ENCODE measurements at places on chromosomes 6 and 20. TPM values are rescaled to one million over a fixed set of nuclear protein-coding genes. Genes with fewer than 3 reads are reported as not detected.

DNA sequence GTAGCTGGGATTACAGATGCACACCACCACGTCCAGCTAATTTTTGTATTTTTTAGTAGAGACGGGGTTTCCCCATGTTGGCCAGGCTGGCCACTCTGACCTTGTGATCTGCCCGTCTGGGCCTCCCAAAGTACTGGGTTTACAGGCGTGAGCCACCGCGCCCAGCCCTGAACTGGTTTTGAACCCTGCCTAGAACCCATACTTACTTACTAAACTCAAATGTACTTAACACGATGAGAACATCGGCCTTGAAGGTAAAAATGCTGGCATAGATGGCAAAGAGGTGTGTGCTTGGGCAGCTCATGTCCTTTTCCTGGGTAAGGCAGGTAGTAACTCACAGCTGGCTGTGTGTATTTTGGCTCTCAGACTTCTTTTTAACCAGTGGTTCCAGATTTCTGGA is 3.2 kb upstream of the ARMC12 start:
- peak; percentile 79 for DNase-seq

MAS1 gene
- 0.42 TPM for total RNA-seq

GRCh38 chr6:112113431-112113830 is 26.0 kb downstream of the FAM229B start:
- DNase-seq: no peak

GMPR gene
- total RNA-seq: 14.7 TPM

- no peak for DNase-seq
These were observed 20.8 kb upstream of the SLC35D3 start for GRCh38 chr6:136901212-136901784.

DNA sequence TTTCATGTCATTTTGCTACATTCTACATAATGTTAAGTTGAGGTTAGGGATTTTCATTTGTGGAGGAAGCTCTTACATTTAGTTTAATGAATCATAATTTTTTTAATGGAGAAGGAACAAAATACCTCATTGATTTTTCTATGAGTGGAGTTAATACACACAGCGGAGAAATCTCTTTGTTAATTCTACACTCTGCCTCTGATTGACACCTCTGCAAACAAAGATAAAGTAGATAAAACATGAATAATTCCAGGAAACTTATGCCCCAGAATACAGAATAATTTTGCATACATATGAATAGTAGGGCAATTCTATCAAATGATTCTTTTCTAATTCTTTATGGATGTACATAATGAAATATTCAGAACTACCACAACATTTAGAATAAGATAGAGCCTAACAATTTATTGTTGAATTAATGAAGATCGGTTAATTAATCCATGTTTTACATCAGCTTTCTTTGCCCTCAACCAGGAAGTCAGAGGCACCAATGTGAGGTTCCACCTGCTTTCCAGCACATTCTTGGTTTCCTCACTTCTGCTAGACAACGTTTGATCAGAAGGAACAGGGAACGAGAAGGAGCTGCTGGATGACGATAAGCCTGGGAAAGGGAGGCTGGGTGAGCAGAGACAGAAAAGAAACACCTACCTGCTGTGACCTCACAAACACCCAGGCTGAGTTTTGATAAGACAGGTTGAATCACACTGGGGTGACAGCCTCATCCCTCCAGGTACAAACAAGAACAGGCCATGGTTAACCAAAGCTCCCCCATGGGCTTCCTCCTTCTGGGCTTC is 4.3 kb downstream of the OR2H1 start:
- DNase-seq: no peak

- peak; percentile 95 for DNase-seq
These were observed 1.2 kb downstream of the STK35 start for GRCh38 chr20:2102585-2103460.

FIG4 gene
- 20.9 TPM for total RNA-seq

DNA sequence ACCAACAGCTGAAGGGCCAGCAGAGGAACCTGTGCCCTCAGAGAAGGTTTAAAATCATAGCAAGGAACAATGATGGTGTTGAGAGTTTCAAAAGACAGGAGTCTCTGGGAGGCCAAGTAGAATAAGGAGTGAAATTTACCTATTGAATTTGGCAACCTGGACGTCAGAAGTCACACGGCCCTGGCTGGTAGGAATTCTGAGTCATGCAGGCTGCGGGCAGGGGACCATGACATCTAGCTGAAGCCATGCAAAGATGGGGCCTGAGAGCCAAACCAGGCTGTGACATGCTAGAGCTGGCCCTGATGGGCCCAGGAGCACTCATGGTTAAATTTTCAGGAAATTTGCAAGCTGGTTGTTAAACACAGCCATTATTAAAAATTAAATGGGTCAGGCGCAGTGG is 64.0 kb upstream of the SNX9 start:
- no peak for DNase-seq

EXOC2 gene
- 20.5 TPM for total RNA-seq

ARMC2 gene
- total RNA-seq: 12.5 TPM

NFATC2 gene
- 11.8 TPM for total RNA-seq

GRCh38 chr20:17849901-17850683 is 118.5 kb downstream of the SNX5 start:
- DNase-seq: peak; percentile 94

- DNase-seq: peak; percentile 96
These were observed at the start of gene PPDPF for GRCh38 chr20:63520504-63520933. Gene PPDPF (plus strand): TSS chr20:63520765. CDS start chr20:63521309, 544 bp downstream.

DNA sequence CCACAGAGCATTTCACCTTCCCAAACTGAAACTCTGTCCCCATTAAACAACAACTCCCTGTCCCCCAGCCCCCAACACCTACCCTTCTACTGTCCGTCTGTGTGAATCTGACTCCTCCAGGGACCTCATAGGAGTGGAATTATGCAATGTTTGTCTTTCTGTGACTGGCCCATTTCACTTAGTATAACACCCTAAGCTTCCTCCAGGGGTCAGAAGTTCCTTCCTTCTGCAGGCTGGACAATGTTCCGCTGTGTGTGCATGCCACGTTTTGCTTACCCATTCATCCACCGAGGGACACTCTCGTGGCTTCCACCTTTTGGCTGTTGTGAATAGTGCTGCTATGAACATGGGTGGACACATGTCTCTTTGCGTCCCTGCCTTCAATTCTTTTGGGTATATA is 37.6 kb upstream of the MPC1 start:
- DNase-seq: no peak

GRCh38 chr6:15793288-15793687 is 130.5 kb upstream of the DTNBP1 start:
- no peak for DNase-seq

DNA sequence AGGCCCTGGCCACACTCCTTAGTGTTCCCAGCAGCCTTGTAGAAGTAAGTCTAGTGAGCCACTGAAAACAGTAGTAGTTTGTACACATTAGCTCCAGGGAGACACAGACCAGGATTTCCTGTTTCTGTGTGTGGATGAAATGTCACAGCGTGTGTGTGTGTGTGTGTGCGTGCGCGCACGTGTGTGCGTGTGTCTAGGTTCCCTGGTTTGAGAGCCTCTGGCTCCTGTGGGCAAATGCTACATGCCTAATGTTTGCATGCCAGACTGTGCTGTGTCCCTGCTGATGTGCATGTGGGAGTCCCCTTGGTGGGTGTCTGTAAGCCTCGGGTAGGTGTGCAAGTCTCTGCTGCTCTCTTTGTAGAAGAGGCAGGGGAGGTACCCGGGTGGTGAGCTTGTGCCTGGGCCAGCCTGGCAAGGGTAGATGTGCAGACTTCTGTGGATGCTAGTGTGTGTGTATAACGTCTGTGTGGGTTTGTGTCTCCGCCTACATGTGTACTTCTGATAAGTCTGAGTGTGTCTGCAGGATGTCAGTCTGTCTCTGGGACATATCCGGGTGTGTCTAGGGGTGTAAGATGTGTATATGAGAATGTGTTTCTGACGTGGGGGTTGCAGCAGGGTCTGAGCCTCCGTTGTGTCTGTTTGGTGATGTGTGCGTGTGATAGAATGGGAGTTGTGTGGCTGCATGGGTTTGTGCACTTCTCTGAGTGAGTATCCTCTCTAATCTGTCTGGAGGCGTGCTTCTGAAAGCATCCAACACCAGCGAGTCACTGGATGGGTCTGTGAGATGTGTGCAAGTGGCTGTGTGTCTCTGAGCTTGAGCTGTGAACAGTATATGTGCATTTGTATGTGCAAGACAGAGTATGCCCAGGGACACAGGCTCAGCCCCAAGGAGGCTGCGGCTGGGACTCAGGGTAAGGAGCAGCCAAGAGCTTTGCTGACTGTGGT is 19.0 kb upstream of the TLDC2 start:
- DNase-seq: no peak

MYL9 gene
- 2,680 TPM for total RNA-seq

DNA sequence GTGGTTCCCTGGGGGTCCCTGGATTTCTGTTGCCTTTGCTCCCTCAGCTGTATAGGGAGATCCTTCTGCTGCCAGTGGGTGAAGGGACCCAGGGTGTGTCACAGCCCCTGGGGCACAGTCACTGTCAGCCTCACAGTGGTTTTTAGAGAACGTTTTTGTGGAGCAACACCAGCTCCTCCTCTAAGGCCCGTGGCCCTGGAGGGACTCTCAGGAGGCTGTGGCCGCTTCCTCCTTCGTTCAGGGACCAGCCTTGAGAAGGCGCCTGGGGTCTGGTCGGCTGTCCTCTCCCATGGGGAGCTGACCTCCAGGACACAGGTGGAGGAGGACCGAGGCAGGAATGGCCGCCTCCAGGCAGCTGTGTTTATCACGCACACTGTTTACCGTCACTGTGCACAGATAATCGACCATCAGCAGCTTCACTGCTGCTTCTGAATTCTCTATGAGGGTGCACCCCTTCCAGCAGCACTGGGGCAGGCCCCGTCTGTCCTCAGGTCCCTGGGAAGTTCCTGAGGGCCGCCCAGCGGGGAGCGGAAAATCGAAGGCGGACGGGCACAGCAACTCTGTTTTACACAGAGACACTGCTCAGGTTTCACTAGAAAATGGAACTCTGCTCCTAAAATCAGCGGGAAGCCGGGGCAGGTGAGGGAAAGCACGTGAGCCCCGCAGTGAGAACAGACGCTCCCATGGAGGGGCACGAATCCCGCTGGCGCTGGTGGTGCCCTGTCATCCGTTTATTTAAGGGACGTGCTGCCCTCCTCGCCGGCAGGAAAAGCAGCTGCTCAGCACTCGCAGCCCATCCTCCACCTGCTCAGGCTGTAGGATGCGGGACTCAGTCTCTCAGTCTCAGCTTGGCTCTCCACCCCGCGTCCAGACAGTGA is 10.4 kb upstream of the FRMD1 start:
- DNase-seq: peak; percentile 77

GRCh38 chr6:7550433-7550801 is 8.9 kb downstream of the DSP start:
- no peak for DNase-seq

- no peak for DNase-seq
These were observed 1.8 kb upstream of the NTSR1 start for GRCh38 chr20:62706857-62707256.

DNA sequence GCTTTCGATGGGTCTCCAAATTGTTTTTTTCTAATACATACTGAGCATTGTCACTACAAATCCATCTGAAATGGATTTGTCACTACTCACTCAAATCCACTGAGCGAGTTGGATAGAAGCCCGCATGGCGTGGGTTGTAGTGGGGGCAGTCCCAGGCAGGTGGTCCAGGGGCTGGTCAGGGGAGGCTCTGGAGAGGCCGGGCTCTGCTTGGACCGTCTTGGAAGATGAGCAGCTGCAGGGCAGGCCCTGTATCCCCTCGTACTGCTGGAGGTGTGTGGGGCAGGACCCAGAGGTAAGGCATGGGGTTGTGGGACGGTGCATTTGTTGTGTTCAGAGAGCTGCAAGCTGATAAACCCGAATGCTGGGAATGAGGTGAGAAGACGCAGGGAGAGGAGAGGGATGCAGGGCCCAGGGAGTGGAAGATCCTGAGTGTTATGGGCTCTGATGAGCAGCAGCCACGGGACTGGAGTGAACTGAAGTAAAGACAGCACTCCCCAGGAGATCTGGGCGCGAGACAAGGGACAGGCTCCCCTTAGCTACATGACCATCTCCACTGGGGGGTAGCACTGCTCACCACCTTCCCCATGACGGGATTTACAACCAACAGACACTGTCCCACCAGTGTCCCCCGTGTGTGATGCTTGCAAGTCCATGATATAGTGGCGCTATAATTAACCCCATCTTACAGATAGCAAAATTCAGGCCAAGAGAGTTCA is 45.9 kb downstream of the PSMG4 start:
- DNase-seq: peak; percentile 59

GJA1 gene
- total RNA-seq: 50.0 TPM

TP53TG5 gene
- total RNA-seq: 1.4 TPM

GRCh38 chr6:8904754-8905153 is 469.4 kb upstream of the SLC35B3 start:
- DNase-seq: no peak

GRCh38 chr6:6320901-6321300 is 439 bp upstream of the F13A1 start:
- no peak for DNase-seq

C6orf118 gene
- not detected for total RNA-seq

GRCh38 chr6:113779656-113780055 is 77.5 kb upstream of the MARCKS start:
- no peak for DNase-seq

LY6G5C gene
- 1.7 TPM for total RNA-seq

DDRGK1 gene
- 38.6 TPM for total RNA-seq
